ENCODE measurements at places on chromosomes 16 and 17.

GRCh38 chr17:77645072-77646045, 313.1 kb upstream of the TNRC6C start:
- DNase-seq, result peak; percentile 52

DNA sequence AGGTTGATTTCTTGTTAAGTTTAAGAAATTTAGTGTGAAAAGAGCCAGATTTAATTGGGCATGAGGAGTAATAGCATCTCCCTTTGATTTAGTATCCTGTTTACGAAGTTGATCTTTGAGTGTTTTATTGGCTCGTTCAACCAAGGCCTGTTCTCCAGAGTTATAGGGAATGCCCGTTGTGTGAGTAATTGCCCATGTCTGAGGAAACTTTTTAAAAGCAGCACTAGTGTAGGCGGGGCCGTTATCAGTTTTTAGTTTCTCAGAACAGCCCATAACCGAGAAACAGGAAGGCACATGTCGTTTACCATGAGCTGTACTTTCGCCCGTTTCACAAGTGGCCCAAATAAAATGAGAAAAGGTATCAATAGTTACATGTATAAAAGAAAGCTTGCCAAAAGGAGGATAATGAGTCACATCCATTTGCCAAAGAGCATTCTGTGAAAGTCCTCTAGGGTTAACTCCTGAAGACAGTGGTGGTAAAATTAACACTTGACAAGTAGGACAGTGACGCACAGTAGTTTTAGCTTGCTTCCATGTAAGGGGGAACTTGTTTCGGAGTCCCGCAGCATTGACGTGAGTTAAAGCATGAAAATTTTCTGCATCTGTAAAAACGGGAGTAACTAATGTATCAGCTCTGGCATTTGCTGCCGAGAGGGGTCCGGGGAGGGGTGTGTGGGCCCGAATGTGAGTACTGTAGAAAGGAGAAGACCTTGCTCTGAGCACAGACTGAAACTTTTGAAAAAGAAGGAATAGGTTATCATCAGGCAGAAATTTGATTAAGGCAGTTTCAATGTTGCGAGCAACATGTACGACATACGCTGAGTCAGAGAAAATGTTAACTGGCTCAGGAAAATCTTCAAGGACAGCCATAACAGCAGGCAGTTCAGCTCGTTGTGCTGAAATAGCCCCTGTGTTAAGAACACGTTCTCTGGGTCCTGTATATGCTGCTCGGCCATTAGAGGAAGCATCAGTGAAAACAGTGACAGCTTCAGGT, 18.5 kb upstream of the KCTD5 start:
- DNase-seq, result peak; percentile 47

DNA sequence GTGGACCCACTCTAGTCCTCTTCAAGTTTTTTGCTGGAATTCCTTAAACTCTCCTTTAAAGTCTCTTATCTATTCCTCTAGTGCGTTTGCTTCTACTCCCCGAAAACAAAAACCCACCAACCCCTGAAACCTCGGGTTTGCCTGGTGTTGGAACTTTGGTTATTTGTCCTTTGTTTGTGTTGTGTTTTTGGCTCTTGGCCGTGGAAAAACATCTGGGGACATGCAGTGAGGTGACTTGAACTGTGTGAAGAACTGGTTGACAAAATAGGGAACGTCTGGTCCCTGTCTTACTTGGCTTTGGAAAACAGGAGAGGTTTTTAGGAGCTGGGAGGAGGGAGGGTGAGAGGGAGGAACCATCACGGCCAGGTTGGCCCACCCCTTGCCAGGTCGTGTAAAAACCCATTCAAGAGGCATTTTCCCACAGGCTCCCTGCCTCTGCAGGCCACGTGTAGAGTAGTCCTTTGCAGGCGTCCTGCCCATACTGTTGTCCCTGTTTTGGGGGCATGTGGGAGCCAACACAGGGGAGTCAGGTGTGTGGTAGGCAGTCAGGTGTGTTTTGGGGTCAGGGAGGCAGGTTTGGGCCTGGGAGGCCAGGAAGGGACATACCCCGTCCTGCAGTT, 169.3 kb downstream of the RAB11FIP4 start:
- DNase-seq, result peak; percentile 42

GRCh38 chr16:24322106-24322505, 66.0 kb downstream of the CACNG3 start:
- DNase-seq, result no peak

DNA sequence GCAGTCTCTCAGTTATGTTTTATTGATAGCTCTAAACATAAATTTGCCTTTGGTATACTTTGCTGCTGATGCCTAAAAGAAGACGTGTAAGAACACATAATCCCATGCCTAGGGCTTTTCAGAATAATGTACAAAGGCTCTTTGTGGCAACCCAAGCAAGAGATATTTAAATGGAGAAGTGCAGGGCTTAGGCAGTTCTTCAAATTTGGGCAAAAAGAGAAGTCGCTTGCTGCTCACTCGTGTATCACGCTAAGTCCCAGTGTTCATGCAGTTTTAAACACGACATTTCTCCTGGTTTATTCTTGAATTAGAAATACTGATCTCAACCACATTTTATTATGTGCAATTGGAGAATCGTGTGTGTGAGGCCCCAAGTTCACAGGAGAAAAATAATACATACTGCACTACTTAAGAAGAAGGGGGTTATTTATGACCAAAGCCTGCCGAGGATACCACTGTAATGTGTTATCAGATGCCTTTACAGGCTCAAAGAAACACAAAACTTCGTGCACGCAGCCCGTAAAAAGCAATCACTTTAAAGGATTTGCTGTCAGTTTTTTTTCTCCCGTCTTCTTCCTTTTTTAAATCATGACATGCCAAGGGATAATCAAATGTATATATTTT, 22.5 kb upstream of the IRX6 start:
- no peak for DNase-seq

- no peak for DNase-seq
Measured at GRCh38 chr16:24018485-24018884, 182.7 kb downstream of the PRKCB start.
